ENCODE measurements at places on chromosomes 7 and 10. TPM values are rescaled to one million over a fixed set of nuclear protein-coding genes. Genes with fewer than 3 reads are reported as not detected.

Gene LIPJ
- total RNA-seq: 0.36 TPM

Gene ELMO1
- 42.9 TPM for total RNA-seq

Gene DMBT1
- total RNA-seq: under 0.01 TPM

DNA sequence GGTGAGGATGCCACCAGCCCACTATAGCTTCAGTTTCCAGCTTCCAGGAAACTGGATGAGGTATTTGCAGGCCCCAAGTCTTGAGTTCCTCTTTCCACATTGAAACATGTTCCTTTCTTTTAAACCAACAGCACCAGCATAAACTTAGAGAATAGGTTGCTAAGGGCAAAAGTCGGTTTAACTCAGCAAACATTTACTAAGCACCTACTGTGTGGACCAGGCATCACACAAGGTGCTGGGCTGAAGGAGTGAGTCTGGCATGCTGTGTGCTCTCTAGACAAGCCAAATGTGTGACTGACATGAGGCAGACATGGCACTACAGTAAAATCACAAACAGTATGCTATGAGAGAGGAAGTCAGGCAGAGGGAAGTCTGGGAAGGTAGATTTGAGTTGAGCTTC lies 11.0 kb upstream of the RASSF4 start:
- DNase-seq: no peak

DNA sequence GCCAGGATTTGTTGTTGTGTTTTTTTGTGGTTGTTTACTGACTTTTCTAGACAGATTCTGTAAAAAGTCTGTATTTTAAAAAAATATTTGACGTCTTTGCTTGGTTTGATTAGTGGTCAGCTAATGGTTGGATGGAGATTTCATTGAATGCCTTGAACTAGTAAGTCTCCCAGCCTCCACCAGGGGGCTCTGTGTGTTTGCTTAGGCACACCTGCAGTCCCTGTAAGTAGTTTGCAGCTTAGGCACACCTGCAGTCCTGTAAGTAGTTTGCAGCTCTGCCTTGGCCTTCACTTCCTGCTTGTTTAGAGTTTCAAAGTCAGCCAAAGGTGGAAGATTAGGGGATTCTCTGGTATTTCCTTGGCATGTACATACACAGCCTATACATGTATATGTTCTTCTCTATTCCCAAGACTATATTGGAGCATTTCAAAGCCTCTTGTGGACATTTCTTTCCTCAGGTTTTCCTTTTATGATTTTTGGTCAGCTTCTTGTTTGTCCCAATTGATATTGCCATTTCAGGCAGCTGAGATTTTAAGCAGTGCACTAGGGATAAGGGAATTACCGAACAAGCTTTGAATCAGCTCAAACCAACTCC lies 101.6 kb downstream of the CCSER2 start:
- DNase-seq: no peak

DNA sequence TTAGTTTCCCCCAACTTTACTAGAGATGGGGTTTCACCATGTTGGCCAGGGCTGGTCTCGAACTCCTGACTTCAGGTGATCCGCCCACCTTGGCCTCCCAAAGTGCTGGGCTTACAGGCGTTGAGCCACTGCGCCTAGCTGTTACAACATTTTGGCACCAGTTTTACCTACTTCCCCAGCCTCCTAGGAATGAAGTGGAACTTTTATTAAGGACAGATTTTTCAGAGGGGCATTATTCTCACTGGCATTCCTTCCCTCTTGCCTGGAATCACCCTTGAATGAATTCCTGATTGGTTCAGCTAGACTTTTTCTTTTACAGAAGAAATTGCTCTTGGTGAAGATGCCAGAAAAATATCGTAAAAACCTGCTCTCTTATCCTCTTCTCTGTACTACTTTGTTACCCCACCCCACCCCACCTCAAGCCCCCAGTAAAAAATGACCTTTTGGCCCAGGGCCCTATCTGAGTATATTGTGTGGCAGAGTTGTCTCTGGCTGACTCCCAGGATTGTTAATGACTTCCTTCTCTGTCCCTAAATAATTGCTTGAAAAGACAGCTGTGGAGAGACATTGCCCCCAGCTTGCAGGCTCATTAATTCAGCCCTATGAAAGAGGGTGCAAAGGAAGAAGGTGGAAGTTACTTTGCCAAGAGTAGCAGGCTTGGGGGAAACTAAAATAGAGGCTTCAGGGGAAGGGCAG lies 189.6 kb downstream of the AUTS2 start:
- DNase-seq: no peak

Gene TMEM229A
- 0.71 TPM for total RNA-seq

Gene HTRA1
- 121 TPM for total RNA-seq

All from sigmoid colon (tissue), 7 donors.